ENCODE measurements at places on chromosomes 5 and 9.

- no peak for DNase-seq
Measured at GRCh38 chr9:13900449-13900848, 413.5 kb downstream of the NFIB start.

DNA sequence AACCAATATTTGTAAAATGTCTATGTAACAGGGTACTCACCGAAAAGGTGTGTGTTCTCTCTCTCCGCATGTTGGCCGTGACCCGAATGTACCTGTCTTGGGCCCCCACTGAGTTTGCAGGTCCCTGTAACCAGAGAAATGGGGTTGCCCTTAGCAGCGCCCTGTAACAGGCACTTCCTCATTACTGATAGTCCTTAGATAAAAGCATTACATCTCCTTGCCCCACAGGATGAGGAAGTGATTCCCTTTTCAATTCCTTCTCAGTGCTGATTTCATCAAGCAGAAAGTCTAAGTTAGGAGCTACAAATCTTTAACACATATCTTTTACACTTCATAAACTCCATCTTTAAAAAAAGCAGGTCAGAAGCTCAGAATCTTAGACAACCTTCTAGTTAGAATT is 15.2 kb upstream of the HMHB1 start:
- no peak for DNase-seq

- no peak for DNase-seq
Measured at GRCh38 chr5:169299663-169300467, 1.1 kb downstream of the SLIT3 start.

GRCh38 chr5:159414021-159414420 is 83.7 kb upstream of the IL12B start:
- no peak for DNase-seq

DNA sequence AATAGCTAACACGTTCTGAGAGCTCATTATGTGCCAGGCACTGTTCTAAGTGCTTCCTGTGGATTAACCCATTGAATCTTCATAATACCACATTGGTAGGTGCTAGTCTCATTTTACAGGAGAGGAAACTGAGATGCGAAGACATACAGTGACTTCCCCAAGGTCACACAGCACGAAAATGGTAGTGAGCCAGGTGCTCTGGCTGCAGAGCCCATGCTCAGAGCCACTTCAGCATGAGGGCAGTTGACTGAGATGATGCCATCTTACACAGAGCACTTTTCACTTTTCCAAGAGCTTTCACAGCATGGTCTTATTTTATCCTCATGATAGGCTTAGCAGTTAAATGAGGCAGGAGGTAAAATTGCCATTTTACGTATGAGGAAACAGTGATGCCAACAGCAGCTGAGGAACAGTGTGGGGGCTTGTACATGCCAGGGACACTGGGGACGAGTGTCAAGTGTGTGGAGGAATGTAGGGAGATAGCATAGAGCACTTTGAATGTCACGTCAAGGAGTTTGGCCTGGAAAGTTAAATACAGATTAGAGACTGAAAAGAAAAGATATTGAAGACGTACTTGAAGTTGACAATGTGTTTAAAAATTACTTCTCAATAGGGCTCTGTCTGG is 180.0 kb downstream of the KIF4B start:
- no peak for DNase-seq

DNA sequence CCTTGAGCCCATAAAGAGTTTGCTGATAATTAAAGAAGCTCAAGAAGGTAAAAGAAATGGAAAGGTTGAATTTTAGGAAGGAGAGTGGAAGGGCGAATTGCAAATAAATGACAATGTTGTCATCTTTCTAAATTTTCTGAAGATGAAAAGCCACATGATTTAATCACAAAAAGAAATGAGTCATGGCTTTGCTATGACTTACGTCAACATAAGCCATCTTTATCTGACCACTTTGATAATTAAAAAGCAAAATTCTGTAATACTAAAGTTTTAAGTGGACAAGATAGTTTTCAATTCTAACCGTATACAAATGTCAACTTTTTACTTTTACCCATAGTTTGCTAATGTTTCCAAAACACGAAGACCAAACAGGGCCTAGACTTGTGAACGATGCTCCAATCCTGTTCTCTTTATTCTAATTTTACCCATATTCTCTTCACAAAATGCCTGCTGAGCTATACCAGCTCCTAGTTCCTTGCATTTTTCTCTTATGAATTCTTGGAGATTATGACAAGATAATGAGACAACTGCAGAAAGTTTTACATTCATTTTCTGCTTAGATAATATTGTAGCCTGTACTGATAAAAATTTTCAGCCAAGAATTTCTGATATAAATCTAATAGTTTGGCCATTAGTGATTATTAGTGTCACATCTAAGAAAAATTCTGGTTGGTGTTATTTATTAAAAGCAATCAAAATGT is 21.8 kb upstream of the PRUNE2 start:
- no peak for DNase-seq

GRCh38 chr5:148911386-148911785 is 85.0 kb downstream of the ADRB2 start:
- no peak for DNase-seq

GRCh38 chr9:97983589-97984187 is 547 bp downstream of the ANP32B start:
- DNase-seq: no peak

GRCh38 chr9:135384226-135384625 is 95.4 kb upstream of the PPP1R26 start:
- no peak for DNase-seq

GRCh38 chr5:146474065-146474464 is 26.9 kb downstream of the TCERG1 start:
- DNase-seq: no peak

- no peak for DNase-seq
Measured at GRCh38 chr5:157443041-157443549, 16.9 kb upstream of the NIPAL4 start.

DNA sequence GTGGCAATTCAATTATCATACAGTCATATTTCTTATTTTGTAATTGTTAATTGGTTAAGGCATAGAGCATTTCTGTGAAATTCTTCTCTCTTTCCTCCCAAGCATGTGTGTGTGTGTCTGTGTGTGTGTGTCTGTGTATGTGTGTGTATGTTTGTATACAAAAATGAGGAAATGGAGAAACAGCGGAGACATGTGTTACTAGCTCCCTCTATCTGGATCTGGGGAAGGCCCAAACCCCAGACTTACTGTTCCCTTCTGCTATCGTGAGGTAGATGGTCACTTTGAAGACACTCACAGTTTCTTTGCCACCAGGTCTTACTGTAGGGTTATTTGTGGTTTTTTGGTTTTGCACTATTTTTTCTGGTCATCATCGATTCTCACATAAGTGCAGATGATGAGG is 11.4 kb upstream of the C5orf63 start:
- no peak for DNase-seq

GRCh38 chr9:78023003-78023741 is 8.4 kb downstream of the GNAQ start:
- DNase-seq: no peak

DNA sequence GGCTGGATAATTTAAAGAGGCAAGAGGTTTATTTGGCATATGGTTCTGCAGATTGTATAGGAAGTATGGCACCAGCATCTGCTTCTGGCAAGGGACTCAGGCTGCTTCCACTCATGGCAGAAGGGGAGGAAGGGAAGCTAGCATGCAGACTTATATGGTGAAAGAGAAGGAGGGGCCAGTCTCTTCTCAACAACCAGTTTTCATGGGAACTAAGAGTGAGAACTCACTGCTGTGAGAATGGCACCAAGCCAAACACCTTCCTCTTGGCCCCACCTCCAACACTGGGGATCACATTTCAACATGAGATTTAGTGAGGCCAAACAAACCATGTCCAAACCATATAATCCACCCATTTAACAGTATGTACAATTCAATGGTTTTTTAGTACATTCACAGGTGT is 113.3 kb upstream of the SHB start:
- no peak for DNase-seq

DNA sequence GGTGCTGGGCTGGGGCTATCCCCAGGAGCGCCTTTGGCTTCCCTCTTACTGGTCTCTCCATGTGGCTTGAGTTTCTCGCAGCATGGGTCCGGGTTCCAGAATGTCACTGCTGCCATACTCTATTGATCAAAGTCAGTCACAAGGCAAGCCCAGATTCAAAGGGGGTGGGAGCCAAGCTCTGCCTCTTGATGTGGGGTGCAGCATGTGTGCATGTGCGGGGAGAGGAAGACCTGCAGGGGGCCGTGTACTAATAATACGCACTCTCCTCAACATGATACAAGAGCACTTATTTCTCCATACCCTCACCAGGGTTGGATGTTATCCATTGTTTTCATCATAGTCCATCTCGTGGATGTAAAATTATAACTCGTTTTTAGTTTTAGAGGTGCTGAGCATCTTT is 81.2 kb downstream of the NDFIP1 start:
- no peak for DNase-seq

DNA sequence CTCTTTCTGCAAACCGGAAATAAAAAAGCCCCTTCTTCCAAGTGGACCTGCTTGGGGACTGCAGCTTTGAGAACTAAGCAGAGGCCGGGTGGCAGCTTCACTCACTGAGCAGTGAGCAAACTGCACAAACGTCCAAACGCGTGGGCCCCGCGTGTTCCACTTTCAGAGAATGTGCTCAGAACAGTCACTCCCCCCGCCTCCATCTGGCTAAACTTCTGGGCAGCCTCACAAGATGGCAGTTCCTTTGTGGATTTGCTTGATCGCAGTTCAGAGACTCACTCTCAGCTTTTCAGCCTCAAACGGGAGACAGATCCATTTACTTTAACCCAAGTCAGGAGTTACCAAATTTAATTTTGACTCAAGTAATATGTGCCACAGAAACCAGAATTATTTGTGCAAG is 216.6 kb downstream of the TLE1 start:
- no peak for DNase-seq

GRCh38 chr5:62627121-62627520 is 48.5 kb downstream of the LRRC70 start:
- no peak for DNase-seq

- DNase-seq: no peak
Measured at GRCh38 chr9:72130321-72130720, 18.9 kb upstream of the GDA start.

DNA sequence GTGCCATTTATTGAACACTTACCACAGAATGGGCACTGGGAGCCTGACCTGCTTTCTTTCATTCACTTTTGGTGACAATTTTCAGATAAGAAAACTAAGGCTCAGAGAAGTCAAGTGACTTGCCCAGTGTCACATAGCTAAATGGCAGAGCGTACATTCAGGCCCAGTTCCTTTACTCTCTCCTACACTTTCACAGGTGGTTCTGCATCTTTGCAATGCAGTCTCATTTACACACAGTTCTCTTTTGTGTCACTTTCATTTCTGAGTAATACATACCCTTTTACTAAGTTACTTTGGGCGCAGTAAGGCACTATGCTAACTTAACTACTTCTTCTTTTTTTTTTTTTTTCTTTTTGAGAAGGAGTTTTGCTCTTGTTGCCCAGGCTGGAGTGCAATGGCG is 8.3 kb downstream of the NFIL3 start:
- DNase-seq: no peak

- no peak for DNase-seq
Measured at GRCh38 chr5:76958991-76959767, 6.3 kb downstream of the CRHBP start.

GRCh38 chr5:106290841-106291240 is 1379.9 kb downstream of the EFNA5 start:
- no peak for DNase-seq

GRCh38 chr5:36826694-36827093 is 49.9 kb upstream of the NIPBL start:
- DNase-seq: no peak

DNA sequence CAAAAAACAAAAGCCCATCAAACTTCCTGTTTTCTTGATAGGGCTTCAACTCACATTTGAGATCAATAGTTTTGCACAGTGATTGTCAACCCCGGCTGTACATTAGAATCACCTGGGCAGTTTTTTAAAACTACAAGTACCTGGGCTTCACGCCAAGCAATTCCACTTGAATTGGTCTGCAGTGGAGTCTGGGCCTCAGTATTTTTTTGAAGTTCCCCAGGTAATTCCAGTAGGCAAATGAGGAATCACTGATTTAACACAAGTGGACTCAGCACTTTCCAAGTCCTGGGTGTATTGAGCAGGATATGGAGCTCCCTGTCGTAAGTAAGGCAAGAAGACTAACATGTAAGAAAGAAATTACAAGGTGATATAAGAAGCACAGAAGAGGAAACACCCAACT is 14.8 kb upstream of the SMIM15 start:
- DNase-seq: no peak

DNA sequence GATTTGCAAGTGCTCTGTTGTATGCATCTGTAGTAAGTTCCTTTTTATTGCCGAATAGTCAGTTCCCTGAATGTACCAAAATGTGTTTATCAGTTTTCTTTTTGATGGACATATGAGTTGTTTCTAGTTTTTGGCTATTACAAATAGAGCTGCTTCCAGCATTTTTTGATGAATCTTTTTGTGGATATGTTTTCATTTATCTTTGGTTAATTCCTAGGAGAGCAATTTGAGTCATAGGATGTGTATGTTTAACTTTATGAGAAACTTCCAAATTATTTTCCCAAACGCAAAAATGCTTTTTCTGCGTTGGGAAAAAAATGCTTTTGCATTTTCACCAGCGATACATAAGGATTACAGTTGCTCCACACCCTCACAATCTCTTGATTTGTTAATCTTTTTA is 287.7 kb downstream of the FER start:
- DNase-seq: no peak

- DNase-seq: no peak
Measured at GRCh38 chr5:56516035-56516434, 282.9 kb upstream of the ANKRD55 start.

GRCh38 chr5:146173597-146173996 is 8.9 kb downstream of the LARS1 start:
- no peak for DNase-seq

DNA sequence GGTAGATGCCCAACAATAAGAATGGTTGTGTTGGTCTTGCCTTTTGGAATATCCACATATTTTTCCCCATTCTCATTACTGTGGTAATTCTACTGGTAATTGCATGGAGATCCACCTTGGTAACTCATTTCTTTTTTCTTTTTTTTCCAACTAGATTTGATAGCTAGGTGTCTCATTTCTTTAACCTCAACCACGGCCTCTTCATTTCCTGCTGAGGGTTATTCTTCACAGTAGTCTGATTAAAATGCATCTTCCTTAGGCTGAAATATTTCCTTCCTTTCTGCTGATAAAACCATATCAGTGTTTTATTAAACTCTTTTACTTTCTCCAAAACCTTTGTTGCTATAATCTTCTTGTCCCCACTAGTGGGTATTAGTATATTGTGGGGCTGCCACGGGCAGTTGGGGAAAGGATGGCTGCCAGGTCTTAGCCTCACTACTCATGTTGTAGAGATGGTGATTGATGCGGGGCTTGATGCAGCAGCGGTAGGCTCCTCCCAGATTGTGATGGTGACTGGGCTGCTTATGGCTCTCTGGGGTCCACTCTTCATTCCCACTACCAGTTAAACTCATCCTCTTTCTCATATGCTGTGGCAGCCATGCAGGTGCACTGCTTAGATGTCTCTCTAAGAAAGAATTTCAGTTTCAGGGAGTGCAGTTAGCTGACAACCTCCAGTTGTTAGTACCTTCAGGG is 35.9 kb downstream of the KIF2A start:
- DNase-seq: no peak
